Gastrocnemius medialis (tissue), 4 donors: ENCODE measurements at places on chromosomes 2 and 18. TPM values are rescaled to one million over a fixed set of nuclear protein-coding genes. Genes with fewer than 3 reads are reported as not detected.

DNA sequence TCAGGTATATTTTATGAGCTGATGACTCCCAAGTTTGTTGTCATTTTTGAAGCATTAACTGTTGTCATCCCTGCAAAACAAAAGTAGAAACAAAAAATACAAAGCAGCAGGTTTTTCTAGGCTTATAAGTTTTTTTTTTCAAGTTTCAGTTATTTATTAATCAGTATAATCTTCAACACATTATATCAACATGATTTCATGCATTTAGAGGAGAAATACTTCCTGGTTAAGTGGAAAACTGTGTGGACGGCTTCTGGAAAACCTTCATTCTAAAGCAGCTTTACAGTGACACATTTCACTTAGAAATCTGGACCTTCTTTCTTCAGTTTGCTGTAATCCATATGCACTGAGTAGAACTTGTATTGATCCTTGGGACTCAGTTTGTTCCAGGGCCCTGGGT lies 34.6 kb upstream of the CD28 start:
- H3K4me3 ChIP-seq: no peak overlapping the region
- H3K27me3 ChIP-seq: no peaks in the 10 kb centered on the region
- H3K27ac ChIP-seq: no peak overlapping the region
- H3K4me1 ChIP-seq: peaks cover 30% of the 10 kb centered on the region
- no peak for DNase-seq

GRCh38 chr2:63555931-63556330 lies 32.3 kb downstream of the WDPCP start:
- no peak overlapping the region for H3K4me3 ChIP-seq
- no peak for DNase-seq
- H3K27me3 ChIP-seq: no peaks in the 10 kb centered on the region
- H3K4me1 ChIP-seq: peaks cover 8% of the 10 kb centered on the region

GRCh38 chr2:135047300-135047699 lies at the start of gene MAP3K19:
Gene MAP3K19 (minus strand): TSS chr2:135047447. CDS start chr2:135024647, 22,800 bp downstream.
- H3K27ac ChIP-seq: no peak within 1 kb of the TSS
- H3K4me3 ChIP-seq: no peak within 1 kb of the TSS
- no peaks in the 10 kb centered on the region for H3K27me3 ChIP-seq
- no peaks in the 10 kb centered on the region for H3K4me1 ChIP-seq

DNA sequence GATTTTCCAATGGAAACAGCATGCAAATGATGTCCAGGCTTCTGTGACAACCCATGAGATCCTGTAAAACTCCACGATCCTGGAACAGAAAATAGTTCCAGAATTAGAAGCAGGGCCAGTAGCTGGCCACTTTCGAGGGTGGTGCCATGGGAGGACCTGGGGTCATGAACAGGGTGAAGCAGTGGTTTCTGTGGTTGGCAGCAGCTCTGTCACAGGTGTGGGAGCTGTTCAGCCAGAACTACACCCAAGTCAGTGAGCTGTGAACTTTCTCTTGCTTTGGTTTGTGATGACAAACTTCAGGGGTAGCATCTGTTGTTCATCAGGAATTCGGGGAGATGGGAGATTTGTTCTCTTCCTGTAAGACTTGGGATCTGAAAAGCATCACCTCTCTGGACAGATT lies 314.4 kb upstream of the NT5C1B start:
- H3K27ac ChIP-seq: no peak overlapping the region
- DNase-seq: no peak
- H3K27me3 ChIP-seq: no peaks in the 10 kb centered on the region
- no peak overlapping the region for H3K4me3 ChIP-seq
- H3K36me3 ChIP-seq: no peaks in the 10 kb centered on the region

DNA sequence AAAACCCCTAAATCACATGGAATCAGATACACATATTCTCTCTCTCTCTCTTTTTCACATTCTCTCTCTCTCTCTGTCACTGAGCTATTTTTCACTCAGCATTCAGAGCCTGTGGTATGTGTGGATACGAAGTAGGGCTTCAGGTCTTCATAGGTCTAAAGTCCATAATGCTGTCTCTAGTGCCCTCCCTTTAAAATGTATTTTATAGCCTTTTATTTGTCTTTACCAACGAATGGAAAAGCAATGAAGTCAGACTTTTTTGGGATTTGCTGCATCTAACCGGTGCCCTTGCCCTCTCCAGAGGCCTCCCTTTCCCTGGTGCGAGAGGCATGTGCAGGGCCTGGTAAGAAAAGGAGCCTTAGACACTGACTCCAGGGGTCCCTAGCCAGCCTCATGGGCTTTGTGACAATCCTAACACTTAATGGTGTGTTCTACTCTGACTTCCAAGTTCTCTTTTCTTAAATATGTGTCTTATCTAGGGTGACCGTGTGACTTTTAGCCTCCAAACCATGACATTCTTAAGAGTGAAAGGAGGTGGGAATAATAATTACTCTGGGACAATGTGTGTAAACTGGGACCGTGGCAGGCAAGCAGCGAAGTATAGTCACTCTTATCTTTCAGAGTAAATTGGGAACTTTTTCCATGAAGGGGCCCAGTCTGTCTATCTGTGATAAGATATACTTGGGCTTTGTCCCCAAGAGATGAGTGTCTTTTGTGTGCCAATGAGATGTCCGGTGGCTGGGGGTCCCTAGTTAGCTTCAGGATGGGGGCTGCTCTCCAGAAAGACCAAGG lies 101.1 kb downstream of the B3GNT2 start:
- H3K27ac ChIP-seq: no peak overlapping the region
- H3K4me1 ChIP-seq: peaks cover 20% of the 10 kb centered on the region
- H3K4me3 ChIP-seq: no peak overlapping the region
- DNase-seq: no peak
- no peaks in the 10 kb centered on the region for H3K27me3 ChIP-seq

DNA sequence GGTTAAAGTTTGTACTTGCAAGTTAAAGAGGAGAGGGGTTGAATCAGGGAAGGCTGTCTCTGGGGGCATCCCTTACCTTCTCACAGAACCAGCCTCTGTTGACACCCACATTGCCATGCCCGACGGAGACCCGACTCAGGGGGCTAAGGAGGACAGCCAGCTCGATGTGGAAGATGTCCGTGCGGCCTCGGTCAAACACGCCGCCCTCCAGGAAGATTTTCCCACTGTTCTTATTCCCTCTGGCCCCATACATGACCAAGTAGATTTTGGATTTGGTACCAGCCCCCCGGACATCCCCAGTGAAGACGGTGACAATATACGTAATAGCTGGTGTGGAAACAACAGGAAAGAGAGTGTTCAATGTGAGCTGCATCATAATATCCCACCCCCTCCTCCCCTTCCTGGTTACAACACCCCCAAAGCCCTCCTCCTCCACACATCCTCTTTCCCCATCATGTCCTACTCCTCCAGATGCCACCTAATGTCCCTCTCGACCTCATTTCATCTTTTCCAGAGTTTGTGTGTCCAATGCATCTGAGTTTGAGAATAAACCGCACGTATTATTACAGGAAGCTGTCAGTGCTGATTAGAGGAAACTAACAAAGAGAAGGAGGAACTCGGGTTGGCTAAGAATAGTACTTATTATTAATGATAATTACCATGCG lies 55.7 kb downstream of the LOXHD1 start:
- H3K27me3 ChIP-seq: no peaks in the 10 kb centered on the region
- no peak overlapping the region for H3K27ac ChIP-seq
- H3K36me3 ChIP-seq: no peaks in the 10 kb centered on the region
- DNase-seq: no peak

DNA sequence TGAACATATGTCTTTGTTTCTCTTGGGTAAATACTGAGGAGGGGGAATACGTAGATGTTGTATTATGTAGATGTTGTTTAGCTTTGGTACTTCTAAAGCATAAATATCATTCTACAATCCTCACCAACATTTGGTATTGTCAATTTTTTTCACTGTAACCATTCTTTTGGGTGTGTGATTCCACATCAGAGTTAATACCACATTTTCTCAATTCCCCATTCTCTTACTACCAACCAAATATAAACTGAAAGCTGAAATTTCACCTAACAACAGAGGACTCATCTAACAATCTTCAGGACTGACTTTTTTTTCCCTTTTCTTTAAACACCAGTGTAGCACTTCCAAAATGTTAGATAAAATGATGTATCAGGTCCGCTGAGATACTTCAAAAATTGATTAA lies 120.7 kb upstream of the RIOK3 start:
- no peak overlapping the region for H3K4me3 ChIP-seq
- no peaks in the 10 kb centered on the region for H3K27me3 ChIP-seq
- no peaks in the 10 kb centered on the region for H3K4me1 ChIP-seq

DNA sequence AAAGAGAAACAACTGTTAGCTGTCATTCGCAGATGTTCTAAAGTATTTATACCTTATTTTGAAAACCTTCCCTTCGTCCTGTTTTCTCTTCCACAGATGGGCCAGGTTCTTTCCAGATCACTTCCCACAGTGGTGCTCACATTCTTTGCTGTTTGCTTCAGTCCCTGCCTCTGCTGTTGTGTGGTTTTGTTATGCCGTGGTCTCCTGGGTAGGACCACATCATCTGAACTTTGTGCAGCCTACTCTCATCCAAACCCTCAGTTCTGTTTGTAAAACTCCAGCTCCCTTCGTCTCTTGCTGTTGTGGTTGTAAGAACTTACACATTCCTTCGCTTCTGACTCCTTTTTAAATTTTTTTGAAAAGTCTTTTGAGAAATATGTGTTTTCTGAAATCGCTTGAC lies 38.1 kb downstream of the ZNF236 start:
- DNase-seq: no peak
- H3K4me3 ChIP-seq: no peak overlapping the region
- no peaks in the 10 kb centered on the region for H3K27me3 ChIP-seq
- no peaks in the 10 kb centered on the region for H3K4me1 ChIP-seq
- H3K36me3 ChIP-seq: no peaks in the 10 kb centered on the region

DNA sequence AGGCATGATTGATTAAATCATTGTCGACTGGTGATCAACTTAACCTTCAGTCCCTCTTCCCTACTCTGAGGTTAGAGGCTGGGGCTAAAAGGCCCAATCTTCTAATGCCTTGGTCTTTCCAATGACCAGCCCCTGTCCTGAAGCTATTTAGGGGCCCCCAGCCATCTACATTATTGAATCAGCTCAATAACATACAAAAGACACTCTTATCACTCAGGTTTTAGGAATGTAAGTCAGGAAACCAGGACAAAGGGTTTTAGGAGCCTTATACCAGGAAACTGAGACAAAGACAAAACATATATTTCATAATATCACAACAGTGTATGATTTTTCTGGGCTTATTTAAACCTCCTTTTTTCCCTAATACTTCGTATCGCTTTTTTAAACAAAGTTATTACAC lies 198.6 kb downstream of the RNF152 start:
- H3K4me3 ChIP-seq: no peak overlapping the region
- no peaks in the 10 kb centered on the region for H3K4me1 ChIP-seq
- H3K36me3 ChIP-seq: no peaks in the 10 kb centered on the region
- no peak for DNase-seq
- H3K27me3 ChIP-seq: no peaks in the 10 kb centered on the region

GRCh38 chr2:88614497-88615157 lies 12.6 kb downstream of the EIF2AK3 start:
- no peaks in the 10 kb centered on the region for H3K27me3 ChIP-seq
- no peak for DNase-seq
- no peak overlapping the region for H3K27ac ChIP-seq
- peaks cover 14% of the 10 kb centered on the region for H3K4me1 ChIP-seq
- no peaks in the 10 kb centered on the region for H3K36me3 ChIP-seq

DNA sequence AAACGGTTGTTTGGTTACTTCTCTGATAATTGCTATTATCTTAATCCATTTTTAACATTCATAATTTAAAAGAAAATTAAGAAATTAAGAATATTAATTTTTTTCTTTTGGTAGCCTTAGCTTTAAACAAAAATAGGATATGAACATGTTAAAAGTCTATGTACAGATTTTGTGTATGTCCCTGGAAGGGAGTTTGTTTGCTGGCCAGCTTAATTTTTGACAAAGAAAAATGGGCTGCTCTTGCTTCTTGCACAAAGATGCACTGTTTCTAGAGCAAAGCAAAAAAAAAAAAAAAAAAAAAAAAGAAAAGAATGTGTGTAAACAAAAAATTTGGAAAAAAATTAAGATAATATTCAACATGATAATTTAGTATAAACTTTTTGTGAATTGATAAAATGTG lies 1.3 kb downstream of the RFTN2 start:
- H3K4me1 ChIP-seq: peaks cover 4% of the 10 kb centered on the region
- no peak overlapping the region for H3K27ac ChIP-seq
- no peaks in the 10 kb centered on the region for H3K36me3 ChIP-seq
- no peaks in the 10 kb centered on the region for H3K27me3 ChIP-seq

- no peak overlapping the region for H3K4me3 ChIP-seq
- H3K27ac ChIP-seq: no peak overlapping the region
- H3K27me3 ChIP-seq: no peaks in the 10 kb centered on the region
- DNase-seq: no peak
Observed at GRCh38 chr2:3142961-3143571, 234.6 kb downstream of the EIPR1 start.

GRCh38 chr2:33719067-33719466 lies 120.0 kb upstream of the FAM98A start:
- no peaks in the 10 kb centered on the region for H3K4me1 ChIP-seq
- no peak overlapping the region for H3K27ac ChIP-seq
- H3K4me3 ChIP-seq: no peak overlapping the region
- H3K36me3 ChIP-seq: no peaks in the 10 kb centered on the region

- H3K4me3 ChIP-seq: peak overlapping the region; percentile 48
- no peaks in the 10 kb centered on the region for H3K27me3 ChIP-seq
- peaks cover 47% of the 10 kb centered on the region for H3K36me3 ChIP-seq
- H3K4me1 ChIP-seq: peaks cover 94% of the 10 kb centered on the region
- peak overlapping the region; percentile 99 for H3K27ac ChIP-seq
Observed at GRCh38 chr2:217849154-217849975, 153.4 kb downstream of the TNS1 start.

DNA sequence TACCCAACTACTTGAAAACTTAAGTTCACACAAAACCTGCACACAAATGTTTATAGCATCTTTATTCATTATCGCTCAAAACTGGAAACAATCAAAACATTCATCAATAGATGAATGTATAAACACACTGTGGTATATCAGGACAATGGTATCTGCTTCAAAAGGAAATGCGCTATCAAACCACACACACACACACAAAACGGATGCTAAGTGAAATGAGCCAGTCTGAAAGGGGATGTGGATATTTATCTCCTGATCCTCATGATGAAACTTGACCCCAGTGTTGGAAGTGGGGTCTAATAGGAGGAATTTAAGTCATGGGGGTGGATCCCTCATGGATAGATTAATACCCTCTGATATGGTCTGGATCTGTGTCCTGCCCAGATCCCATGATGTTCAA lies 22.0 kb downstream of the PDCL3 start:
- no peak for DNase-seq
- H3K4me3 ChIP-seq: no peak overlapping the region
- H3K36me3 ChIP-seq: no peaks in the 10 kb centered on the region
- H3K27me3 ChIP-seq: no peaks in the 10 kb centered on the region
- H3K4me1 ChIP-seq: no peaks in the 10 kb centered on the region
- H3K27ac ChIP-seq: no peak overlapping the region

- no peaks in the 10 kb centered on the region for H3K27me3 ChIP-seq
- DNase-seq: peak; percentile 67
- H3K4me1 ChIP-seq: no peaks in the 10 kb centered on the region
- no peak overlapping the region for H3K4me3 ChIP-seq
Observed at GRCh38 chr2:27683390-27684071, 19.8 kb downstream of the SLC4A1AP start.

Gene ACTG2
- 2.1 TPM for total RNA-seq

Gene AGPS
- 24.6 TPM for total RNA-seq

Gene CHRND
- total RNA-seq: 119 TPM

Gene ZBTB7C
- 12.3 TPM for total RNA-seq

Gene MLPH
- 6.5 TPM for total RNA-seq

Gene PFN4
- not detected for total RNA-seq

Gene SLC5A6
- 26.1 TPM for total RNA-seq
